ENCODE measurements at places on chromosomes 12 and 14.

- no peak for DNase-seq
Observed at GRCh38 chr14:76962303-76962660, 66.2 kb downstream of the IRF2BPL start.

DNA sequence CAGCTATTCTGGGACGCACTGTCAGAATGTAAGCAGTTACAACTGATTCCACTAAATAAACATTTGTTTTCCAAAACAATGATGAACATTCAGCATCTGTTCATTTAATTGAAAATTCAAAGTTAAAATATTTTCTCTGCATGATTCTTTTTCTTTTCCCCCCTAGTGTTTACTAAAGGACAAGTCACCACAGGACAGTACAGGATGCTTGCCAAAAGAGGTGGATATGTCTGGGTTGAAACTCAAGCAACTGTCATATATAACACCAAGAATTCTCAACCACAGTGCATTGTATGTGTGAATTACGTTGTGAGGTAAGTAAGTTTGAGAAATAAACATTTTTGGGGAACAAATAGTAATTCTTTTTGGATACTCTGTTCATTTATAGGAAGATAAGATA is 28.2 kb upstream of the SNAPC1 start:
- DNase-seq: no peak

DNA sequence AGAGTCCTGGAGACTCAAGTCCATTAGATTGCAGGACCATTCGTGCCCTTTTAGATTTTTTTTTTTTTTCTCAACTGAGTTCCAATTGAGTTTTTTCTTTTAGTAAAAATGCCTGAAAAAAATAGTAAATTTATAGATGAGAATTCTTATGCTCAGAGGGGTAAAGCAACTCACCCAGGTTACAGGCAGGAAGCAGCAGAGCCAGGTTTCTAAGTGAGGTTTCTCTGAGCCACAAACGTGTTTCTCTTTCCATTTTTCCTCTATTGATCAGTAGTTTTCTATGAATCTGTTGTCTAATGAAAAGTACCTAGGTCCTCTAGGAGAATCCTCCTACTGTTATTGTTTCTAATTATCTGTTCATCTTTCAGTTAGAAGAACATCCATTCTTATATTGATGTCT is 66.4 kb upstream of the C12orf71 start:
- DNase-seq: no peak

- DNase-seq: no peak
Observed at GRCh38 chr14:92317511-92317910, 5.5 kb upstream of the SLC24A4 start.

GRCh38 chr12:104622928-104623327 is 166.2 kb downstream of the CHST11 start:
- no peak for DNase-seq

GRCh38 chr12:108701779-108702441 is 29.4 kb downstream of the CORO1C start:
- DNase-seq: no peak

GRCh38 chr12:119649202-119649808 is 18.6 kb upstream of the PRKAB1 start:
- DNase-seq: no peak

- no peak for DNase-seq
Observed at GRCh38 chr12:43760396-43760795, 1.6 kb downstream of the IRAK4 start.

Measured in stimulated activated CD8-positive, alpha-beta memory T cell treated with anti-CD3 and anti-CD28 coated beads, Interleukin-7, amount 100 ng/mL, for 1 hour (primary cell).